Activated naive CD8-positive, alpha-beta T cell treated with anti-CD3 and anti-CD28 coated beads, Interleukin-2, amount 50 U/mL, for 24 hours (primary cell): ENCODE measurements at places on chromosomes 5 and 9.
A peak's percentile ranks its signal among the peaks of the same experiment; 100 is the strongest.

DNA sequence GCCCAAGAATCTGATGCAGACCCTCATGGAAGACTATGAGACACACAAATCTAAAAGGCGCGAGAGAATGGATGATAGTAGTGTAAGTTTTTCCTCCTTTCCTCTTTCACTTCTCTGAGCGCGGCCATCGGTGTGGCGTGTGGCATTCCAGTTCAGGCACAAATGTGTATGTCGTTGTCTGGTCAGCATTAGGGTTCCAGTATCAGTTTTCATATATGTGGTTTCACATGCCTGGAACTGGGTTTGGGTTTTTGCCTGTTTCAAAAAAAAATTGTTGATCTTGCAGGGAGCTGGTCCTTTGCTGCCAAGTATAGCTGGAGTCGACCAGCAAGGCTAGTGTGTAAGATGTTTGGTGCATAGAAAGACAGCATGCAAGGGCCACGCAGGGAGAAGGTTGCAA lies 51.5 kb downstream of the C9orf152 start:
- DNase-seq = no peak

GRCh38 chr9:130493021-130493420 lies 48.3 kb downstream of the ASS1 start:
- no peak for DNase-seq

GRCh38 chr5:58551492-58551891 lies 31.4 kb upstream of the RAB3C start:
- no peak for DNase-seq

DNA sequence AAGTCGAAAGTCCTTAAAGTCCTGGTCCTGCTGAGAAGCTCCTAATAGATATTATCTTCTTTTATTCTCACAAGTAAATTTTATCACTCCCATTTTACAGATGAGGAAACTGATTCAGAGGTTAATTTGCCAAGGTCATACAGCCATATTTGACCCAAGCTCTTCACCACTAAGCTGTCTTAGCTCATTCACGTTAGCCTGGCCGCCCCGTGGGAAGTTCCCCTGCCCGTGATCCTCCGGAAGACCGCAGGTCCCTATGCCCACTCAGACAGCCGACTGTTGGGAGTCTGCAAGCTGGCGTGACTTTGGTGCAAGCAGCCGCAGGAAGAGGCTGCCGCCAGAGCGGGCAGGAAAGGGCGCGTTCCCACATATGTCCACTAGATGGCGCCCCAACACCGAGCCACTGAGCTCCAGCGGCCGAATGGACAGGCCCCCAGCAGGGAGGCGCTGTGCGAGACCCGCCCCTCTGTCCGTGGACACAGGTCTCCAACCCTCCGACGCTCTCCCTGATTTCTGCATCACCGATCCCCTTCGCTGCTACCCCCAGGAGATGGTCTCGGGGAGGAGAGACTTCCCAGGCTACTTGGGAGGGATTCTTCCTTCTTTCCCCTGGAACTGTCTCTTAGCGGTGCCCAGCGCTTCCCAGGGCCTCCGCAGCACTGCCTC lies 10.0 kb upstream of the ARAP3 start:
- peak; percentile 91 for DNase-seq

DNA sequence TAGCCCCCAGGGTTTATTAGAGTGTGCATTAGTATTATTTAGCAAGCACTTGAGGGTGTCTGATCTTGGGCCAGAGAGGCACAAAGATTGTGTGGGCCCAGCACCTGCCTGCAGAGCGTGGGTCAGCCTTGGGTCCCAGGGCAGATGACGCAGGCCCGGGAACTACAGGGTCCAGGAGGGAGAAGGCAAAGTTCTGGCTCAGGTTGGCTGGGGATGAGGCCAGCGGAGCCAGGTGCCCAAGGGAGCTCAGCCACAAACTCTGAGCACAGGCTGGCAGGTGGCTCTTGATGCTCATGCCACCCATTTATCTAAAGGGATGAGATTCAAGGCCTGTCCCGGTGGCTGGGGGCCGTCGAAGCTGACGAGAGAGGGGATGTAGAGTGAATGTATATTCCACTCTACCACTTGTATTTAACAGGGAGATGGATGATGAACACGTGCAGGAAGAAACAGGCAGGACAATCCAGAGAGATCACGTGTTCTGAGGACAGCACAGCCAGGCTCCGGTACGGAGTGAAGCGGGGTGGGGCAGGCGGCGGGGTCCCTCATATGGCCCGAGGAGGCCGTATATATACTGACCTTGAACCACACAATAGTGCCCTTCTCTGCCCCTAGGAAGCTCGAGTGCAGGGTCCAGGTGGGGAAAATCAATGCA lies 818 bp upstream of the OBP2A start:
- no peak for DNase-seq

DNA sequence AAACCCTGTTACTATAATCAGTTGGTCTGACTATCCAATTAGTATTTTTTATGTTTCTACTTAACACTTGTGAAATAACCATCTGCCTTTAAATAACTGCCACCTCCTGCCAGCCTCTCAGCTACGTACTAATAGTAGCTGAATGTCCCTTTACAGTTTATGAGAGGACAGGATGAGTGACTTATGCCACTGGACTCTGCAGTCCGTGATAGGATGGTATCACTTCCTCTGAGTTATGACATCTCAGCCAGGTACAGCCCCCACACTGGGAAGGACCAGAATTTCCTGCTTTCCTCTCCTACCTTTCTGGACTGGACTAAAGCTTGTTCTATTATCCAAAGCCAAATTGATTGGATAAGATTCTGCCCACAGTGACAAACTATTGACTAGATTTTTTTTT lies 102.9 kb downstream of the ZFAND5 start:
- DNase-seq = no peak

DNA sequence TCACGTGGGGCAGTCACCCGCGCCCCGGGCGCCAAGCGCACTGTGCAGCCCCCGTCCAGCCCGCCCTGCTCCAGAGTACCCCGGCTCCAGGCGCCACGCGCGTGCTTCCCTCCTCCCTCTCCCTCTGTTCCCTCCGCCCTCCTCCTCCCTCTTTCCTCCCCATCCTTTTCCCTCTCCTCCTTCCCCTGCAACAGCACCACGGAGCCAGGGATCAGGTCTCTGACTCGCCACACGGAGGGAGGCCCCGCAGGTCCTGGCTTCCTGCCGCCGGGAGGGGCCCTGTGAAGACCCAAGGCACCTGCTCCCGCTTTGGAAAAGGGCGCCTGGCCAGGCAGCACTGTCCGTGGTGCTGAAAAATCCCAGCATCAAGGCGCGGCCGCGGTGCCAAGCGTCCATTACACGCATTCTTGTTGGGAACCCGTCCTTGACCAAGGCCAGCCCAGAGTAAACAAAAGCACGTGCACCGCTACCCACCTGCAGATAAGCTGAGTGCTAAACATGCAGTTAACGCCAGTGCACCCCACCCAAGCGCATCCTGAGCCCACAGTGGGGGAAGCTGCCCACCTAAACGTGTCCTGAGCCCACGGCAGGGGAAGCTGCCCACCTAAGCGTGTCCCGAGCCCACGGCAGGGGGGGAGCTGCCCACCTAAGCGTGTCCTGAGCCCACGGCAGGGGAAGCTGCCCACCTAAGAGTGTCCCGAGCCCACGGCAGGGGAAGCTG lies 21.7 kb downstream of the SLC6A18 start:
- DNase-seq = peak; percentile 27

GRCh38 chr5:66958201-66958979 lies 238.2 kb downstream of the CD180 start:
- no peak for DNase-seq

DNA sequence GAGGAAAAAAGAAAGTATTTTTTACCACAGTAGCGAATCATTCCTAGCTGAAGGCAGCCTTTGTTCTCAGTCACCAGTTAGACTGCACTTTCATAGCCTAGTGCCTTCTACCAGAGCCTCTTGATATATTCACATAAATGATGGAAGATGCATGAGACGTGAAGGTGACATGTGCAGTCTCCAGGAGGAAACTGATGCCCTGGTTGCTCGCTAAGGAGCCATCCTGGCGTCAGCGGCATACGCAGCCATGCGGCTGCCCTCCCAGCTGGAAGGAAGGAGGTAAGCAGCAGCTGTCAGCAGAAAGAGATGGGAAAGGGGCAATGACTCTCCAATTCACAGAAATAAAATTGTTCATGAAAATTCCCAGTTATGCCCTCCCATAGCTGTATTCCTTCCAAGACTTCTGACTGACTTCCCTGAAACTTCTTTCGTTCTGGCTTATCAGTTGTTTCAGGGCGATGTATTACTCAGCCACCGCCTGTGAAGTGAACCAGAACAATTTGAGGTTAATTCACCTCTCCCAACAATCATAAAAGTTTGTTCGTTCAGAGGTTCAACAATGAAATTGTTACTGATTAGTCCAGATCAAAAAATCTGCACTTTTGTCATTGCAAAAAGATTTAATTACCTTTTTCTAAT lies 331.2 kb downstream of the NR2F1-AS1 start:
- no peak for DNase-seq
